ENCODE measurements at places on chromosomes 12 and 14.

GRCh38 chr12:15307079-15307478 is 15.2 kb upstream of the PTPRO start:
- no peak for DNase-seq

GRCh38 chr12:104022786-104023185 is 27.2 kb downstream of the GLT8D2 start:
- DNase-seq: no peak

GRCh38 chr12:52659395-52659794 is 7.4 kb upstream of the KRT2 start:
- DNase-seq: no peak

- DNase-seq: no peak
Measured at GRCh38 chr12:42469355-42470175, 120.0 kb downstream of the PRICKLE1 start.

- no peak for DNase-seq
Measured at GRCh38 chr14:39398382-39398781, 33.9 kb downstream of the FBXO33 start.

DNA sequence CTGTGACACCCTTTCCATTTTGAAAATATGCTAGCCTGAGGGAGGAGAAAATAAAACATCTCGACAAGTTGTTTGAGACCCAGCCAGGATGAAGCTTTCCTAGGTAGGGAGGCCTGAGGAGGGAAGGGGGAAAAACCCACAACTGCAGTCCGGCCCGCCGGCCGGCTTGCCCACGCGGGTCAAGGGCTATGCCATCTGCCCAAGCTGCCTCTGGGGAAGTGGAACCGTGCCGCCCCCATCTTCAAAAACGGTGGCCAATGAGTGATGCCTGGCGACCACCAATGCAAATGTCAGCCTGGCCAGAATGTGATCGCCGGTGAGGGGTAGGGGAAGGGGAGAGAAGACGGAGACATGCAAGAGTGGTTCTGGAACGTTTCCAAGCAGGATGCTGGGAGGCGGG is 263.5 kb upstream of the ALG10B start:
- no peak for DNase-seq

DNA sequence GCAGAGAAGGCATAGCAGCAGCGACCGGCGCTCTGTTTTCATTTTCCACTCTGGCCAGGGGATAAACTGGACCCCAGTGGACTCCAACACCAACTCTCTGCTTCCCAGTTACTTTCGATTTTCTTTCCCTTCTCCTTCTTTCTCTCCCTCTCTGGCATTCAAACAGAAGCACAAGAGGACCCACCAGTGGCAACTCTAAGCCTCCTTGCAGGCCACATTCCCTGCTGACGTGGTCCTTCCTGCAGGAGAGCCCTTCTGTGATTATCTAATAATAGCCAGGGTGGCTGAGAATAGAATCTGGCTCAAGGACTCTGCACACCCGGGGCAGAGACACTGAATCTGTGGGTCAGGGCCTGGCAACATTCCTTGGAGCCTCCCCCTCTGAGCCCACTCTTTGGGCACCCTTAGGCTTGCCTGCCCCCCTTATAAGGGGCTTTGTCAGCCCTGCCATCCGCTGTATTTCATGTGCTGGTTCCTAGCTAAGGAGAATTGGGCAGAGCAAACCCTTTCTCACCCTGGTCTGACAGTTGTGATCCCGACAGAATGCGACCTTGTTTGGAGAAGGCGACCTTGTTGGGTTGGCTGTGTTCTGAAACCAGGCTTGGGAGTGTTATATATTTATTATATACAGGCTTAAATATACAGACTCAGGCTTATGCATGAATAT is 8.2 kb upstream of the HOXC6 start:
- DNase-seq: no peak

DNA sequence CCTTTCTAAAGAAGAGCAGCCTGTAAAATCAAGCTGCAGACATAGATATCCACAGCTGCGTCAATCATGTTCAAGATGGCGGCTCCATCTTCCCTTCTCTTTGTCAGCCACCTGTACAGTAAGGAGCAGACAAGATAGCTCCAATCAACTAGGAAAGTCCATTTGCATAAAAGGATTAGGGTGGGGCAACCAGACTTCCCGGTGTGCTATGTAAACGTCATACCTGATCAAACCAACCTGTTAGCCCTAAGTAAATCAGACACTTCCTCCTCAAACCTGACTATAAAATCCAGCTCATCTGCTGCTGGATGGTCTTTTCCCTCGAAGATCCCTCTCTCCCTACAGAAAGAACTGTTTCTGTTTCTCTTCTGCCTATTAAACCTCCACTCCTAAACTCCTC is 60.1 kb downstream of the BCAT1 start:
- no peak for DNase-seq

- DNase-seq: peak; percentile 31
Measured at GRCh38 chr14:74478996-74479635, 14.0 kb downstream of the NPC2 start.

DNA sequence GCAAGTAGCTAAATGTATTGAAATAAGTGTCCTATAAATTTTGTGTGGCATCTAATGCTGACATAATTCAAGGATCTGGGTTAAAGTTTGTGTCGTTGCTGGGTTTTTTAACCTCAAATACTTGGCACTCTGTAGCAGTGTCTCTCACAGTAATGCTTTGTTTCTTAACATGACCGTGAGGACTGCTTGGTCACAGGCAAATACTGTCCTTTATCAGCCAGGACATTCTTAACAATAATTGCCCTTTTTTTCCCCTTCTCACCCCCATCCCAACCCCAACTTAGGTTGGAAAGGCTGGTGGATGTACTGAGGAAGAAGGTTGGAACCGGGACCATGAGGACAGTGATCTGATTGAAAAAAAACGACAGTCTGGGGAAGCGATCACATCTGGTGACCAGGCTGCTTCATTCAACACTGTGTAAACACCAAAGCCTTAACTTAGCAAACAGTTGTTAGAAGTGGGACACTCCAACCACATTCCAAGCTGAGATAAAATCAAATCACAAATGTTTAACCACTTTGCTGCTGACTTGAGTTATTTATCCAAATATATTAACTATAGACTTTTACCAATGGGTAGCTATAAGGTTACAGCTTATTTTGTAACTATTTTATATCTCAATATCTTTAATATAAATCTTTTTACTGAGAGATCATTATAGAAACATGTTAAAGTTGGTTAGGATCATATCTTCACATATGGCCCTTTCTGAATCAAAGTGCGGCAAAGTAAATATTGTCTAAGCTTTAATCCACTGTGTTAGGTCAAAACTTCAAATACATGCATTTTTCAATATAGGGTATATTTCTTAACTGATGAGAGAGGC is 48.2 kb downstream of the FOXA1 start:
- no peak for DNase-seq

GRCh38 chr14:92655419-92656201 is 92.8 kb downstream of the LGMN start:
- DNase-seq: no peak
